ENCODE measurements at places on chromosomes 1 and 21. TPM values are rescaled to one million over a fixed set of nuclear protein-coding genes. Genes with fewer than 3 reads are reported as not detected.

DNA sequence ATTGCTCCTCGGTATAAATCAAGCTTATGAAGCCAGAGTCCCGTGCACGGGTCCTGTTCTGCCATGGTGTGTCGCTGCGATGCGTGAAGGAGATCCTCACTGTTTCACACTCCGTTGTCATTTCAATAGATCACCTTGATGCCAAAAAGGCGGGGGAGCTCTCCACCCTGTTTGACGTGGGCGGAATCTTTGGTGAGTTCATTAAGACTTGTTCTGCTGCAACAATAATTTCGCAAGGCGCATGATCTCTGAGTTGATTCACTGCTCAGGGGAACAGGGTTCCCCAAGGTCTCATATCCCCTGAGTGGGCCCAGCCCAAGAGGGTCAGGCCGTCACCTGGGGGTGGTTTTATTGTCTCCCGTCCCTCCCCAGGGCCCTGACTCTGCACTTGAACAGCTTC is 50.0 kb downstream of the SLC37A1 start:
- no peak for DNase-seq

- no peak for DNase-seq
Measured at GRCh38 chr1:101158424-101158823, 78.4 kb upstream of the S1PR1 start.

DNA sequence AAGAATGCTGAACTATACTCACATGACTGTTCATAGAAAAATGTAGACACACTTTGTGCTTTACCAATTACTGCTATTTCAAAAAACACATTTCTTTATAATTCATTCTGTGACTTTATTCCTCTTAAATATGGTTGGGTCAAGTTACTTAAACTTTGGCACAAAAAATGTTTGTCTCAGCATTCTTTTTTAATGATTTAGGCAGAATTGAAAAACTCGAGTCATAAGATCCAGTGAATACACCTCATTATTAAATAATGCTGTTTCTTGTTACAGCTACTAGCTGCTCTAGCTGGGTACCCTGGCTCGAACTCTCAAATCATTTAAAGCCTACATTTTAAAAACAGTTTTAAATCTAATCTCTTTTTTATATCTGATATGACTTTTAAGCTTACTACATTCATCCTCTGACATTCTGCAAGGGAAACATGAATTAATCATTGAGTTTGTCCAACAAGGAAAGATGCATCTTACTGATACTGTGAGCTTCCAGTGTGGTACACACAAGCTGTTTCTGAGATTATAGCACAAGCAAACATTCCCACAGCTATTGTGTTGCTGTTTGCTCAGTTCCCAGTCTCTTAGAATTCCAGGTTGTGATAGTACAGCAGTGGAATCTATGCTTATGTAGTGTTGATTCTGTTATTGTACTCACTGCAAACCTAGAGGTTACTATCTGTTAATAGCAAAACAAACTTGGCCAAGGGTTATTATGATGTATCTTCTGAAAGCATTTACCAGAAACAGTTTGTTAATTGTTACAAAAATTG is 746.5 kb downstream of the USP25 start:
- DNase-seq, result no peak

- no peak for DNase-seq
Measured at GRCh38 chr1:238468068-238468467, 577.3 kb upstream of the ZP4 start.

- DNase-seq, result no peak
Measured at GRCh38 chr1:2930016-2930815, 91.1 kb upstream of the ACTRT2 start.

Gene HOOK1
- 9.9 TPM for total RNA-seq

Measured in activated B cell treated with CpG ODN at 0.5 μM for 24 hours (primary cell).